ENCODE measurements at places on chromosomes 13 and 19.

- DNase-seq, result no peak
Observed at GRCh38 chr13:106354961-106355360, 180.5 kb downstream of the EFNB2 start.

- DNase-seq, result no peak
Observed at GRCh38 chr19:4267101-4267900, 11.8 kb upstream of the SHD start.

- no peak for DNase-seq
Observed at GRCh38 chr19:36183245-36183628, 31.0 kb upstream of the COX7A1 start.

- DNase-seq, result no peak
Observed at GRCh38 chr13:71210861-71211260, 656.1 kb downstream of the DACH1 start.

- no peak for DNase-seq
Observed at GRCh38 chr19:49830766-49831165, 12.7 kb downstream of the MED25 start.

GRCh38 chr13:20728579-20729311, 25.2 kb downstream of the IL17D start:
- DNase-seq, result no peak

- no peak for DNase-seq
Observed at GRCh38 chr13:112643759-112644459, 45.9 kb upstream of the ATP11A start.

DNA sequence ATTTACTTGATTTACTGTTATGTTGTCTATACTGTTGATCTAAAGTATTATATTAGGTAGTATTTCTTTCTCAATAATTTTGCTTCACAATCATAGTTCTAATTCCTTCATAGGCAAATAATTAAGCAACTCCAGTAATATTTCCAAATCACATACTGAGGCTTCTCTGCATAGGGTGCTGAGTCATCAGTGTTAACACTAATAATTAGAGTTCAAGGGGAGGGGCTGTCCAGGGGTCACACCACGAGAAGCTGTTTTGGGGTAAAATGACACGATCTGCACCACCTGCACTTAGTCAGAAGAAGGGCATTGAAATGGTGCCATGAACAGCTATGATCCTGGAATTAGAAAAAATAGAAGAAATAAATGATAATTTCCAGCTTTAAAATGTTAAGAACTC, 1230.9 kb upstream of the SLC10A2 start:
- DNase-seq, result no peak

- DNase-seq, result no peak
Observed at GRCh38 chr13:51636349-51636890, 52.2 kb downstream of the WDFY2 start.

DNA sequence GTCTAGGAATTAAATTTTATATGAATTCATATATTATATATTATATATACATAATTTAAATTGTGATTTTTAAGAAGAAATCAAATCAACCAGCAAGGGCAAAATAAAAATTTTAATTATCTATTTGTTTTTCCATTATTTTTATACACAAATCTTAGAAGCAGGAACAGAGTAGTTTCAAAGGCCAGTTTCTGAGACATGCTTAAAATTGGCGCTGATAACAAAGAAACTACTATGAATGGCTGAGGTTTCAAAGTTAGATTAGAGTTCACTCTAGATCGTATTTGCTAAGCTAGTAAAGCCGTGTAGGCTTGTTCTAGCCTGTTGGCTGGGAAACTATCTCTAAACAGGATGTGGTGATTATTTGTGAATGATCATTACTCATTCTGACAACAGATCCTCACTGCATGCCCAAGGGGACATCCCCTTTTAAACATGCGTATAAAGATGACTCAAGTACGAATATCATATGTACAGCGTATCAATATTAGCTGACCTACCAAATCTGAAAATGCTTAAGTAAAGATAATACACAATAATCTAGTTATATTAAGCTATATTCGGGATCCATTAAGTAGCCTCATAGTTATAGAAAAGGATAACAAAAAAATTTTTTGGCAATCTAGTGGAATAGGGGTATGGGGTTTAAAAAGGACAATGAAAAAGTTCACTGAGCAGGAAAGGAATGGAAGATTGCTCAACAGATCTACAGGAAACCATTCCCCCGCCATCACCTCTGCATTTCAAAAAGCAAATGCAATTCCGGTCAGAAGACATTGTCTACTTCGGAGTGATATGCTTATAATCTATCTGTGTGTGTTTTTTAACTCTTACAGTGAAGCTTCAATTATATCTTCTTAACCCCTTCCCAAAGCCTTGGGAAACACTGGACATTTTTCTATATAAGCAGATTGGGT, 150.1 kb downstream of the SHISA2 start:
- no peak for DNase-seq

GRCh38 chr13:79434556-79434955, 28.5 kb upstream of the RBM26 start:
- no peak for DNase-seq

DNA sequence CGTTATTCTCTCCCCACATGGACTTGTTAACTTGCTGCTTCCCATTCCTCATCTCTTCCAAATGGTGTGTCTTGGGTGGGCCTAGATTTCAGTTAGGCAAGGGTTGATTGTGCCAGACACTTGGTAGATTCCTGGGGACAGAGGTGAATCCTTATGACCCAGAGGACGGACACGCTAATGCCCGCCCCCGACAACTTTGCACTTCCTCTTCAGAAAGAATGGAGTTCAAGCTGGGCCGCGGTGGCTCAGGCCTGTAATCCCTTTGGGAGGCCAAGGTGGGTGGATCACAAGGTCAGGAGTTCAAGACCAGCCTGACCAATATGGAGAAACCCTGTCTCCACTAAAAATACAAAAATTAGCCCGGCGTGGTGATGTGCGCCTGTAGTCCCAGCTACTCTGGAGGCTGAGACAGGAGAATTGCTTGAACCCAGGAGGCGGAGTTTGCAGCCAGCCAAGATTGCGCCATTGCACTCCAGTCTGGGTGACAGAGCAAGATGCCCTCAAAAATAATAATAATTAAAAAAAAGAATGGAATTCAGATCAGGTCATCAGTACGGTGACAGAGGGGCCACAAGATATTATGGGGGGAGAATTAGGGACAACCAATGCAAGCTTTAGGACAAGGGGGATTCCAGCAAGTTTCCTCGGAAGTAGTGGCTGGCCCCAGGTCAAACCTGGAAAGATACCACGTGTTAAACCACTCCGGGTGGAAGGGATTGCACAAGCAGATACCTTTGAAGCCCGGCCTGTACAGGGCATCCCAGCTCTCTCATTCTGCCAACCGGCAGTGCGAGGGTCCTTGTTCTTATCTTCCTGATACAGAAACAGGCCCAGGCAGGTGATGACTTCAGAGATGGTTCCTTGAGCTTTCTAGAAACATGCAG, 2.7 kb downstream of the MYO9B start:
- DNase-seq, result no peak

GRCh38 chr19:14369399-14370168, 11.7 kb upstream of the ADGRE5 start:
- DNase-seq, result no peak

DNA sequence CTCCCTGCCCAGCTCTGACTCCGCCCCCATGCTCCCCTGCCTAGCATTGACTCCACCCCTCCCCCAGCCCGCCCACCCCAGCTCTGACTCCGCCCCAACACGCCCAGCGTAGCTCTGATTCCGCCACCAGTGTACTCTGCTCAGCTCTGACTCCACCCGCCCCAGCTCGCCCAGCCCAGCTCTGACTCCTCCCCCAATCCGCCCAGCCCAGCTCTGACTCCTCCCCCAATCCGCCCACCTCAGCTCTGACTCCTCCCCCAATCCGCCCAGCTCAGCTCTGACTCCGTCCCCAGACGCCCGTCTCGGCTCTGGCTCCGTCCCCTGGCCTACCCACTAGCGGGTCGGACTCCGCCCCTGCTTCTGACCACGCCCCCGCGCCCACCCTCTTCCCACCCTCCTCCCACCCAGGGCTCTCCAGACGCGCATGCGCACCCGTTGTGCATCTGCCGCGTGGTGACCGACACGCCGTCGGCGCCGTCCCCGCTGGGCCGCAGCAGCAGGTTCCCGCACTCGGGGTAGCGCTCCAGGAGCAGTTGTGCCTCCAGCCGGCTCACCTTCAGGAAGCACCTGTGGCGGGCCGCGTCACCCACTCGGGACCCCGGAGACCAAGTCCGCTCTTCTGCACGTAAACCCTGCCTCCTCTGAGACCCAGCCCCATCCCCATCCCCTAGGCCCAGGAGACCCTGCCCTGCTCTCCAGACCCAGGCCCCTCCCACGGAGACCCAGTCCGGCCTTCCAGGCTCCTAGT, 10.2 kb downstream of the STAP2 start:
- peak; percentile 84 for DNase-seq

DNA sequence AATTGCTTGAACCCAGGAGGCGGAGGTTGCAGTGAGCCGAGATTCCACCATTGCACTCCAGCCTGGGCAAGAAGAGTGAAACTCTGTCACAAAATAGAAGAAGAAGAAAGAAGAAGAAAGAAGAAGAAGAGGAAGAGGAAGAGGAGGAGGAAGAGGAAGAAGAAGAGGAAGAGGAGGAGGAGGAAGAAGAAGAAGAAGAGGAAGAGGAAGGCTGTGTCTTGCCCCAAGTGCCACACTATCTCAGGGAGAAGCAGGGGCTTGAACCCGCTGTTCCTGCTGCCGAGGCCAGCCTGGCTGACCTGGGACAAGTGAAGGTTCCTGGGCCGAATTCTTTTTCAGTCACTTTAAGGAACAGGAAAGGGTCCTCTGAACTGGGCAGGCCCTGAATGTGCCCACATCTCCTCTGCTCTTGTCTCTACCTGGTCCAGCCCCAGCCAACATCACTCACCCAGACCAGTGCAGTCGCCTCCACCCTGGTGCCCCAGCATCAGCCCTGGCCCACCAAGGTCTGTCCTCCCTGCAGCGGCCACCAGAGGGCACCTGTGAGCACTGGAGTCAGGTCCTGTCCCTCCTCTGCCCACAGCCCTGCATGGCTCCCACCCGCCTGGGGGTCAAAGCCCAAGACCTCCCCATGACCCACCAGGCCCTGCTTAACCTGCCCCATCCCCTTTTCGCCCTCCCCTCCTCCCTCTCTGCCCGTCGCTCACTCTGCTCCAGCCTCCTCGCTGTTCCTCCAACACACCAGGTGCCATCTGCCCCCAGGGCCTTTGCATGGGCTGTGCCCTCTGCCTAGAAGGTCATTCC, 20.0 kb downstream of the TICAM1 start:
- DNase-seq, result no peak

GRCh38 chr19:8342316-8342683, 762 bp downstream of the KANK3 start:
- DNase-seq, result no peak

- DNase-seq, result no peak
Observed at GRCh38 chr13:46527237-46527636, 25.7 kb upstream of the LRCH1 start.

GRCh38 chr13:113367771-113368170, 3.8 kb upstream of the GRTP1 start:
- DNase-seq, result no peak

- no peak for DNase-seq
Observed at GRCh38 chr19:41957161-41957837, 1.8 kb downstream of the RABAC1 start.

DNA sequence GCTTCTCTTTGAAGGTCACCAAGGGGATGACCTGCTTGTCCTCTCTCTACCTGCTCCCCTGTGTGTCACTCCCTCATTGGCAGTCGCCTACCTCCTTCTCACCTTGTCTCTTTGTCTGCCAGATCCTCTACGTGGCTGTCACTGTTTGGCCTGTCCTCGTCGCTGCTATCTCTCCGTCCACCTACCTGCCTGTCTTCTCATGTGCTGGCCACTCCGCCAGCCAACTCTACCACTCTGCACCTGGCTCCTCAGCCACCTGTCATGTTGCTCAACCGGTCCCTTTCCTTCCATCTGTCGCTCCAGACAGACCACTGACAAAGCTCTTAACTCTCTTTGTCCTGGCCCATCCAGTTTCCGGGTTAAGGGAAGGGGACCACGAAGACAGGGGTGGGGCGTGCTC, at the start of gene KLK12:
TSS of gene KLK12 (minus strand) at position 299 of the 400 bp plus-strand sequence. CDS start 381 bp downstream, outside the sequence.
- no peak for DNase-seq

DNA sequence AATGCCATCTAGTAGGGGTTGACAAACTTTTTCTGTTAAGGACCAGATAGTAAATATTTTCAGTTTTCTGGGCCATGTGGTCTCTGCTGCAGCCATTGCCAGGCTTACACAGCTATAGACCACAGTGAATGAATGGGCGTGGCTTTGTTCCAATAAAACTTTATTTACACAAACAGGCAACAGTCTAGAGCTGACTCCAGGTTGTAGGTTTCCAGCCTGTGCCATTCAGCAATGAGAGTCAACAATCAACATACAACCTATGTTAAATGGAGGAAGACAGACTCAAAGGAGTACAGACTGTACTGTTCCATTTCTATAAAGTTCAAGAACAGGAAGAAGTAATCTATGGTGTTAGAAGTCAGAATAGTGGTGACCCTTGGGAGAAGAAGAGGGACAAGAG, 15.2 kb upstream of the IZUMO2 start:
- no peak for DNase-seq

DNA sequence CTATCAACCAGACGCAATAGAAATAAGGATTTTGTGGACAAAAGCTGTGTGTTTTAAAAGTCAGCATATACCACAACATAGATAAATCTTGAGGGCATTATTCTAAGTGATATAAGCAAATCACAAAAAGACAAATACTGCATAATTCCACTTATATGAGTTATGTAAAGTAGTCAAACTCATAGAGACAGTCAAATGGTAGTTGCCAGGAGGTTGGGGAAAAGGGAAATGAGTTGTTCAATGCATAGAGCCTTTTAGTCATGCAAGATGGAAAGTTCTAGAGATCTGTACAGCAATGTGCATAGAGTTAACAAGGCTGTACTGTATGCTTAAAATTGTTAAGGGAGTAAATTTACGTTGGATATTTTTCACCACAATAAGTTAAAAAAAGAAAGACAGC, 244.7 kb downstream of the DCT start:
- DNase-seq, result no peak

- DNase-seq, result no peak
Observed at GRCh38 chr19:375395-376110, 31.0 kb upstream of the MIER2 start.

DNA sequence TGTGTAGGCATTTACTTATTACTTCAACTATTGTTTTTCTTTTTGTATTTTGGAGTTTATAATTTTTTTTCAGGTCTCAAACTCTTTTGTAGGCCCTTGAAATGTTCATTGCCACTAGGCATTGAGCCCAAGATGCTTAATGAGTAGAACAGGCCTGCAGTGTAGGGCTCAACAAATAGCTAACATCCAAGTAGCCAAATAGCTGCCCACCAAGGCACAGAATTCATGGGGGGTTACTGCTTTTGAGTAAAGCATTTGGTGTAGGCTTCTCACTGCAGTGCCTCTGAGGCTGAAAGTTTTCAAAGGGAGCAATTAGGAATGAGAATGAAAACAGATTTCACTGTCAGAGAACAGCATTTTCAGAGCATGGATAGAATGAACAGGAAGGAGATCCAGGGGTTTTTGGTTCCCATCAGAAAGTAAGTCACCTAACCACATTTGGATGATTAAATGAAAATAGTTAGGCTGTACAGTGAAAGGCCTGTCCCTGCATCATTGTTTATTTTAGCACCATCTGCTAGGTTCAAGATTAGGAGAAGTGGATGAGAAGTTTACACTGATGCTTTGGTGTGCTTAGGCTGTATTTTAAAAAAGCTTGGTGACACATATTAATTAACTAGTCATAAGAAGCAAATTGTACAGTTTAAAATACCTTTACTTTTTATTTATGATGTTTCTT, 61.0 kb downstream of the EDNRB start:
- DNase-seq, result no peak
